Peyer's patch (tissue), 4 donors: ENCODE measurements at places on chromosomes 7 and 10.

DNA sequence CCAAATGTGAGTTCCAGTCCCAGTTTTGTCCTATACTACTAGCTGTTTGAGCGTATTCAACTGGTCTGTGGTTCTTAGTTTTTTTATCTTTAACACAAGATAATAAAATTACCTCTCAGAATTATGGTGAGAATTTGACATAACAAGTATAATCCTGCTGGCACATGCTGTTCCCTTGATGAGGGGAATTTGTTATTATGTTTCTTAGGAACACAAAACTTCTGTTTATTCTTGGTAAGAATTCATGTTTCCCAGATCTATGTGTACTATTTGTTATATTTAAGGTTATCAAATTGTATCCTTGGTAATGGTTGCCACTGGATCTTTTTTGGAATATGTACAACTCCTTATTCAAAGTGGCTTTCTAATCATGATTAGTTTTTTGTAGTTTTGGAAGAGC is 335.6 kb downstream of the ADK start:
- DNase-seq = no peak

GRCh38 chr7:69309601-69310000 is 288.7 kb upstream of the AUTS2 start:
- no peak for DNase-seq

DNA sequence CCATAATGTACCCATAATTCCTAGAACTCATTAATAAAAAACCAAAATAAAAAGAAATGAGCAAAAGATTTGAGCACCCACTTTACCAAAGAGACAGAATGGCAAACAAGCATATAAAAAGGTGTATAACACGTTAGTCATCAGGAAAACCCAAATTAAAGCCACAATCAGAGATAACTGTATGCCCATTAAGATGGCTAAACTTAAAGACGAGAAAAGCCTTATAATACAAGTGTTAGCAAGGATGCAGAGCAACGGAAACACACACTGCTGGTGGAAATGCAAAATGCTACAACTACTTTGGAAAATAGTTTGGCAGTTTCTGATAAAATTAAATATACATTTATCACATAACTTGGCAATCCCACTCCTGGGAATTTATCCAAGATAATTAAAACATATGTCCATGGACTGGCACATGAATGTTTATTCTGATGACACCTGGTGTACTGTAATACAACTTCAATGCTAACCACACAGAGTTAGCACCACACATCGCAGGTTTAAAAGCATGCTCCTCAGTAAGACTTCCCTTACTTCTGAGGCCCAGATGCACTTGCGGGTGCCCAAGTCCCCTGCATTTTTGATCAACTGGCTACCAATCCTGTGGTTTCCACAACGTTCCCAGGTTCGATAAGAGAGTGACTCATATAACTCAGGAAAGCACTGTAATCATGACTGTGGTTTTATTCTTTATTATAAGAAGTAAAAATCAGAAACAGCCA is 158.6 kb downstream of the SNX13 start:
- DNase-seq = no peak

DNA sequence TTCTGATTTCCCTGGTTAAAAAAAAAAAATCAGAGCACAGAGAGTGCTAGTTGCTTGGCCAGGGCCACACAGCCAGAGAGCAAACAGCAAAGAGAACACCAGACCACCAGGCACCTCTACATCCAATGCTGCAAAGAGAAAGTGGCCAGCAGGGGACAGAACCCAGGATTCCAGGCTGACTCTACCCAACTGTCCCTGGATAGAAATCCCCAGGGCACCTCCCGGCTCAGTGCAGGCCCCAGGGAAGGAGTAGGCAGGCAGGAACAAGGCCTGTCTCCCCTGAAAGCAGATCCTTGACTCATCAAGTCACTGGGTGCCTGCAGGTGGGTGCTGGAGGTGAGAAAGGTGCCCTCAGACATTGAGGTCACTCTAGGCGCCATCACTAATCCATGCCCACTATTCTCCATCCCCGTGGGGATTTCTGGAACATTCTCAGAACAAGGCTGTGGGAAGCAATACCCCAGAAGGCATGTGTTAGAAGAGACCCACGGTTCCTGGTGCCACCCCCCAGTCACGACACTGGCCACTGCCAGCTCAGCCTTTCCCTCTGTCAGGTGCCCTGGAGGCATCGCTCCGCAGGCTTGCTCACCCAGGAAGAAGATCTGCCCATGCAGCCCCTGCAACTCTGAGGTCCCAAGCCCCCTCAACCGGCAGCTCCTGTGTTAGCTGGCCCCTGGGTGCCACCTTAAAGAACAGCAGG is 154.8 kb downstream of the GRID1 start:
- DNase-seq = no peak

DNA sequence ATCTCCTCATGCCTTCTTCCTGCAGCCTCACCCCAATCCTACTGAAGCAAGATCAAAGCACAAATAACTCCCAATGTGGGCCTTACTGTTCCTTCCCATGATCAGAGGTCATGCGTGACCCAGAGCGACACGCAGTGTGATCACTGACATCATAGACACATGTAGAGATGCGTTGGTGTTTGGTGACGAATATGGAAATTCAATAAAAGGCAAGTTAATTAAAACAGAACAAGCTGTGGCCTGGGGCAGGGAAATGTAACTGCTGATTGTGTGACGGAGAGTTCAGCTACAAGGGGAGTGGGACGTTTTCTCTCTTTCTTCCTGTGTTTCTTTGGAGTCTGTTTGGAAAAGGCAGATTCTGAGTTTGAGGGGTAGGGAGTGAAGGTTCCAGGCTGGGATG is 34.8 kb upstream of the CARD11 start:
- DNase-seq = no peak

DNA sequence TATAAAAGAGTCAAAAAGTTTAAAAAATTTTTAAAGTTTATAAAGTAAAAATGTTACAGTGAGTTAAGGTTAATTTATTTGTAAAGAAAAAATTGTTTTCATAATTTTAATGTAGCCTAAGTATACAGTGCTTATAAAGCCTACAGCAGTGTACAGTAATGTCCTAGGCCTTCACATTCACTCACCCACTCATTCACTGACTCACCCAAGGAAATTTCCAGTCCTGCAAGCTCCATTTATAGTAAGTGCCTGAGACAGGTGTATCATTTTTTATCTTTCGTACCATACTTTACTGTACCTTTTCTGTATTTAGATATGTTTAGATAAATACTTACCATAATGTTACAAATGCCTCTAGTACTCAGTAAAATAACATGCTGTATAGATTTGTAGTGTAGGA is 269.7 kb upstream of the PHF14 start:
- DNase-seq = no peak

DNA sequence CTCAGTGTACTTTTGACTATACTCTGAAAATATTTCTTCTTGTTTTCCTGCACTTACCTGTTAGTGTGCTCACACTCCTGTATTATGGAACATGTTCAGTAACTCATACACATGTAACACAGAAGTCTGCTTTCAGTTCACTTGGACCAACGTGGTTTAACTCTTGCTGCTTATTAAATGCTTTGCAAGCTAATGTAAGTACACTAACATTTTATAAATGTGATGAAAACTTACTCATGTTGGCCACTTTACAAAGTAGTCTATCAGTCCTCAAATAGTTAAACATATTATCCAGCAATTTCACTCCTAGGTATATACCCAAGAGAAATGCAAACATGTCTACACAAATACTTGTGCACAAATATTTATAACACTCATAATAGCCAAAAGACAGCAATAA is 98.4 kb downstream of the UBE2H start:
- no peak for DNase-seq

DNA sequence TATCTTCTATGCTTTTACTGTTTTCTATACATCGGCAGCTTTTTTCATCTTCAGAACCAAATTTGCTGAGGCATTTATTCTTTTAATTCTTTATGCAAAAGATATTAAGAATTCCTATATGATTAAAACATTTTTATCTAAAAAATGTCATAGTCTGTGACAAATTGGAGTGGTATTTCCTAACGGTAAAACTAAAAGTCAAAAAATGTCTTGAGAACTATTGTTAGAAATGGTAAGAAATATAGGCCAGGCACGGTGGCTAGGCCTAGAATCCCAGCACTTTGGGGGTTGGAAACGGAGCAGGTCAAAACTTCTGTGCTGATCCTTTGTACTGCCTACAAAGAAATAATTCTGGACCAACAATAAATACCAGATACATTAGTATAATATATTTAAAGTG is 57.7 kb upstream of the PRR15 start:
- no peak for DNase-seq

- no peak for DNase-seq
Measured at GRCh38 chr10:3423384-3423783, 250.8 kb upstream of the PITRM1 start.

GRCh38 chr7:32518534-32519140 is 23.3 kb downstream of the AVL9 start:
- no peak for DNase-seq

GRCh38 chr10:119298810-119299209 is 91.4 kb downstream of the GRK5 start:
- DNase-seq = peak; percentile 23
